Stimulated activated CD4-positive, alpha-beta T cell treated with anti-CD3 and anti-CD28 coated beads, Interleukin-12 subunit alpha, Interleukin-12 subunit beta, amount 100 ng/mL, for 48 hours (primary cell): ENCODE measurements at places on chromosomes 4 and X.

GRCh38 chr4:9849538-9849920 is 68.1 kb downstream of the DRD5 start:
- no peak for DNase-seq

DNA sequence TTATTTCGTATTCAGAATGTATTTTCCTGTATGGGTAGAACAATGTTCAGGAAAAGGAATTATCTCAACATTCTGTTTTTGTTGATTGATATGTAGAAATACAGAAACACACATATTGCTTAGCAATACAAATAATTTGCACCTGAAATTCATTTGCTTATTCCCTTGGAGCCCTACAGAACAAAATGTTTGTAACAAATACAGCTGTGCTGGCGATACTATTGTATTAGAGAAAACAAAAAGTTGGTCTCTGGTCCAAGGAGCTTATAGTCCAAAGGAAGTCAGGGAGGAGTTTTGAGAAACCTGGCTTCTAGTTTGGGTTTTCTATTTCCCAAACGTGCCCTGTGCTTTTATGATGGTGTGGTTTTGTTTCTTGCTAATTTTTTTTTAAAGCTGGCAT is 37.8 kb upstream of the CAPN6 start:
- no peak for DNase-seq

DNA sequence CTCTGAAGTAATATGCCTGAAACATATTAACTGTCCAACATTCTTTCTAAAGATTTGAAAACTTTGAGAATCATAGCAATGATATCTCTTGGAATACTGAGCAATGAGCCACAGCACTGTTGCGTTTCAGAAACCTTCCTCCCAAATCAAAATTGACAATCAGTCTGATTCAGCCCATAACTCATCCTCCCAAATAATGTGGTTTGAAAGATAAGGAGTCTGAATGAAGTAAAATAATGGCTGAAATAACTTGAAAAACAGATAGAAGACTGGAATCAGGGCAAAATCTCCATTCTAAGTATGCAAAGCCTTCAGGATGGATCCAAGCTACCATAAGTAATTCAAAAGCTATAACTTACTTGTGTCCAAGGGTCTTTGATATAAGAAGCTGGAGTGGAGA is 98.6 kb upstream of the PLS3 start:
- DNase-seq: no peak

- no peak for DNase-seq
These were observed 129.1 kb downstream of the COL4A6 start for GRCh38 chrX:108309144-108309543.

GRCh38 chr4:88928852-88929251 is 128.1 kb downstream of the FAM13A start:
- no peak for DNase-seq

GRCh38 chr4:126869967-126870366 is 762.8 kb upstream of the INTU start:
- no peak for DNase-seq

- DNase-seq: no peak
These were observed 101.6 kb upstream of the PPARGC1A start for GRCh38 chr4:23991444-23991843.

DNA sequence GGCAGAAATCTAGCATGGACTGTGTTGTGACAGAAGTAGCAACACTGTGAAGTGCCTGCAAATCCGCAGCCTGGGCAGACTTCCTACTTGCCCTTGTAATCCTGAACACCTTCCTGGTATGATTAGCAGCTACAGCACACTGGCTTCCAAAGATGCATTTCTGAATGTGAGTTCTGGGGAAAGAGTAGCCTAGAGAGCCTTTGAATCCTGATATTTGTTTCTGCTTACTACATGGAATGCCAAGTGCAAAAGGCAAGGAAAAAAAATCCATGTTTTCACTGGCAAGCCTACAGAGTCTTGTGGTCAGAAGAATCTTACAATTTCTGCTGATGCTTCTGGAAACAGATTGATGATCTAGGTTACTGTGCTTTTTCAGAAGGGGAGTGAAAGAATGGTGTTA is 223.7 kb downstream of the COL25A1 start:
- DNase-seq: no peak

- DNase-seq: no peak
These were observed 11.8 kb upstream of the SPON2 start for GRCh38 chr4:1183985-1184773.

DNA sequence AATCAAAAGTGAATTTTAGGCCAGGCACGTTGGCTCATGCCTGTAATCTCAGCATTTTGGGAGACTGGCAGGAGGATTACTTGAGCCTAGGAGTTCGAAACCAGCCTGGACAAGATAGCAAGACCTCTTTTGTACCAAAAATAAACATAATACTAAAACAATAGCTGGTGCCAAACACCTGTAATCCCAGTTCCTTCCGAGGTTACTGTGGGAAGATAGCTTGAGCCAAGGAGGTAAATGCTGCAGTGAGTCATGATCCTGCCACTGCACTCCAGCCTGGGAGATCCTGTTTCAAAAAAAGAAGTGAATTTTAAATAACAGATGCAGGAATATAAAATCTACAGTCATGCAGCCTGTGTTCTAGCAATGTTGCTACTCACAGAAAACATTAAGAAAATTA is 488.3 kb downstream of the PPARGC1A start:
- no peak for DNase-seq

DNA sequence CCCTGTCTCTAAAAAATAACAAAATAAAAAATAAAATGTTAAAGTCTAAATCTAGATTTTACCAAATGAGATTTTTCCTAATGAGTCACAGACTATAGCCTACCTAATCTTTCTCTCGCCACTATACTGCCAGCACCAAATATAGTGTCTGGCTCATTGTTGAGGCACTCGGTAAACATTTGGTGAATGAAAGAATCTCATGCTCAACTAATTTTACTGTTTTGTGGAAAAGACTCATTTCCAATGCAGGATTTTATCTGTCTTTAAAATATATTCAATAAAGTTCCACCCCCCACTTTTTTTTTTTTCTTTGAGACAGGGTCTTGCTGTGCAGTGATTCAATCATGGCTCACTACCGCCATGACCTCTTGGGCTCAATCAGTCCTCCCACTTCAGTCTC is 71.5 kb downstream of the PLS3 start:
- DNase-seq: no peak

GRCh38 chr4:87243426-87244053 is 23.1 kb upstream of the KLHL8 start:
- no peak for DNase-seq

DNA sequence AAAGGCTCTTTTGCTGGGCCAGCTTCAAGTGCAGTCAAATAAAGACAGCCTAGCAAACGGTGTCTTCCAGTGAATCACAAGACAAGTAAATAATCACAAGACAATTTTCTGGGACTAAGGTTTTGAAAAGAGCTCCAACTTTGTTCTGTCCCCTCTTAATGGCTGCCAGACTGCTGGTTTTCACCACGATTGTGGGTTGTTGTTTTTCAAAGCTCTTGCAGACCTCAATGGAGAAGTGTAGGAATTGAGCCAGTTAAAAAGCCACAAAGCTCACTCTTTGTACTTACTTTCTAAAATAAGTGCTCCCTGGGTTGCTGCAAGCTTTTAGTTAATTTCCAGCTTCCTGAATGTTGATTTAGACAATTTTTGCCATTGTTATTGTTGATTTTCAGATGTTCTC is 405.8 kb upstream of the HTR2C start:
- no peak for DNase-seq

GRCh38 chrX:67636532-67636931 is 92.7 kb downstream of the AR start:
- DNase-seq: no peak

- DNase-seq: no peak
These were observed at the start of gene CHST7 for GRCh38 chrX:46573331-46573891. CHST7 (plus strand) TSS chrX:46573765; CDS start chrX:46573932, 167 bp downstream.

GRCh38 chr4:142365391-142365790 is 480.7 kb downstream of the INPP4B start:
- no peak for DNase-seq

- DNase-seq: peak; percentile 26
These were observed 813 bp downstream of the DIAPH2 start for GRCh38 chrX:96685210-96686099.

- no peak for DNase-seq
These were observed 554.8 kb upstream of the HTR2C start for GRCh38 chrX:114028907-114029662.

DNA sequence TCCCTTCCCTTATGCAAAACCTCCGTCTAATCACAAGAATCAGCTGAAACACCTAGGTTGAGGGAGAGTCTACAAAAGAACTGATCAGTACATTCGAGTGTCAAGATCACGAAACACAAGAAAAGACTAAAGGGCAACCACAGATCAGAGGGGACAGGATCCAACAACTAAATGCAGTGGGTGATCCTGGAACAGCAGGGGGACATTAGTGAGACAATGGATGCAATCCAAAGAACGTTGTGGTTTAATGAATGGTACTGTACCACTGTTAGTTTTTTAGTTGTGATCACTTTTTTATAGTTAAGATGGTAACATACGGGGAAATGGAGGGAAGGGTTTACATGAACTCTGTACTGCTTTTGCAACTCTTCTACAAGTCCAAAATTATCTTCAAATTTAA is 79.2 kb downstream of the RELL1 start:
- no peak for DNase-seq

DNA sequence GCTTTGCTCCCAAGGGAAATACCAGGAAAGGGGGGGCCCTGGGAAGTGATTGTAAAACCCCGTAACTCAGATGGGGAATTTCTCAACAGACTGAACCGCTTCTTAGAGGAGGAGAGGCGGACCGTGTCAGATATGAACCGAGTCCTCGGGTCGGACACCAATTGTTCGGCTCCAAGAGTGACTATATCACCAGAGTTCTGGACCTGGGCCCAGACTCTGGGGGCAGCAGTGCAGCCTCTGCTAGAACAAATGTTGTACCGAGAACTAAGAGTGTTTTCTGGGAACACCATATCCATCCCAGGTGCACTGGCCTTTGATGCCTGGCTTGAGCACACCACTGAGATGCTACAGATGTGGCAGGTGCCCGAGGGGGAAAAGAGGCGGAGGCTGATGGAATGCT is 1.0 kb downstream of the PNMA3 start:
- DNase-seq: no peak

DNA sequence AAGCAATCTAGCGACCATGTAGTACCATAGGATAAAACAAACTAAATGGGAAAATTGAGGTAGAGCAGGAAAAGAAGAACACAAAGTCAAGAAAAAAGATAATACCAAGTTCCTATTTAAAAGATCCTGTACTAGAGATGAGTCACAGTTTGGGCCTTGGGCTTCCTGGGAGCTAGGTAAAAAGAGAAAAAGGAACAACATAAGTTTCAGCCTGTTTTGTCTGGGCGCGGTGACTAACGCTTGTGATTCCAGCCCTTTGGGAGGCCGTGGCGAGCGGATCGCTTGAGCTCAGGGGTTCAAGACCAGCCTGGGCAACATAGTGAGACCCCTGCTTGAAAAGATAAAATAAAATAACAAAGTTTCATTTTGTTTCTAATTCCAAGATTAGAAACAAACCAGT is 14.0 kb upstream of the TMEM156 start:
- no peak for DNase-seq

DNA sequence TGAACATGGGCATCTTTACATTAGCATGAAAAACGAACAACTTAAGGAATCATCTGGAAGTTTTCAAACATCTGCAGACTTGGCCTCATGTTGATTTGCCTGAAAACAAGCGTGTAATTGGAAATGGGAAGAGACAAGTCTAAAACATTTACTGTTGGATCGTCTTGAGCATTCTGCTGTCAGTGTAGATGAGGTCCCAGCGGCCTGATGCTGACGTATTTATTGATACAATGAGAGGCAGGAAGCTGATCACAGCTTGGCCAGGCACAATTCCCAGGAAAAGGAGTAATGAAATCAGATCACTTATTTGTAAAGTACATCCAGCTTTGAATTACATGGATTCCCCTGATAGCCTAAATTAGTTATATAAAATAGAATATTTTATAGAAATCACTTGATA is 210.6 kb downstream of the CLCN4 start:
- DNase-seq: no peak

DNA sequence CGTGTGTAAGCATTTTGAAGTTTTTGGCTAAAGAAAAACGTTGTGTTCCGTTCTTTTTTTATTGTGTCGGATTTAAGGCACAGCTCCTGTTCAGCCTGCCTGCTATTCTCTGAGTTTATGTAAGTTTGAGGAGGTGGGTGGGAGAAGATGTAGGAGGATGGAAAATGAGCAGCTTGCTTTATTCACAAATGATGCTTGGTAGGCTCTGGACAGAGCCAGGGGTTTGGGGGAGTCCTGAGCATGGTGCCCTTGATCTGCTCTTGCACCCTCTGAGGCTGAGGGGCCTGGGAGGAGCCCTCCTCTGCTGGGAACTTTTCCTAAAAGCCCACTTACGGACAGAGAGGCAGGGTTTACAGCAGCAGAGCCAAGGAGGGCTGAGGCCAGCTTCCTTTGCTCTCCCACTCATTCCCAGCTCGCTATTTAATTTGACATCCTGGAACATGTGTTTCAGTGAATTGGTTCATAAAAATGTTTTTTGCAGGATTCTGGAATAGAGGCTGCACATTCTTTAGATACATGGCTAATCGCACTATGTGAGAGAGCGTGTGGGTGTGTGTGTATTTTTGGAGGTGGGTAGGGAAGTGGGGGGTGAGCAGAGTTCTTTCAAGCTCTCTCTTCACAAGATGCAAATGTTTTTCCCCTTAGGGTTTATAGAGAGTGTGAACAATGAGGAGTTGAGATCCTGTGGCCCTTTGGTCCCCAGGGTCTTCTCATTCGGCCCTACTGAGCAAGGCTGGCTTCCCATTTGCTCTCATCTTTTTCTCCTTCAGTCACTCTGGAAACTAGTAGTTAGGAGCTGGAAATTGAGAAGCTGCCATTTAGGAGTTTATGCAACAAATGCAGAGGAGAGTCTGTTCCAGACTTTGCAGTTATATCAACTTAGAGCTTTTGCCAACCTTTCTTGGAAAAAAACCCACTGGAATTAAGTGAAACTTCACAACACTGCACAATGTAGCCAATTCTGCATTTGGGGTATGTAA is 32.1 kb downstream of the TMEM131L start:
- no peak for DNase-seq

DNA sequence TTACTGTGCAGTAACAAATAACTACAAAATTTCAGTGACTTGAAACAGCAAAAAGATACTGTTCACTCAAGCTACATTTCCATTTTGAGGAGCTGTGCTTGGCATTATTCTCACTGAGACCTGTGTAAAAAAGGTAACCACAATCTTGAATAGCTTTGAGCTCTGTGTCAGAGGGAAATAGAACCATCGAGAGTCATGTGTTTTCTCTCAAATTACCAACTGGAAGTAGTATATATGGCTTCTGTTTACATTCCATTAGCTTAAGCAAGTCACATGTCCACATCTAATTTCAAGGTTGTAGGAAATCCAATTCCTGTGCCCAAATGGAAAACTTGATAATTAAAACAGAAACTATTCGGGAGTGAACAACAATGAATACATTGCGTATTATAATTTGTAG is 82.9 kb upstream of the BANK1 start:
- DNase-seq: no peak

DNA sequence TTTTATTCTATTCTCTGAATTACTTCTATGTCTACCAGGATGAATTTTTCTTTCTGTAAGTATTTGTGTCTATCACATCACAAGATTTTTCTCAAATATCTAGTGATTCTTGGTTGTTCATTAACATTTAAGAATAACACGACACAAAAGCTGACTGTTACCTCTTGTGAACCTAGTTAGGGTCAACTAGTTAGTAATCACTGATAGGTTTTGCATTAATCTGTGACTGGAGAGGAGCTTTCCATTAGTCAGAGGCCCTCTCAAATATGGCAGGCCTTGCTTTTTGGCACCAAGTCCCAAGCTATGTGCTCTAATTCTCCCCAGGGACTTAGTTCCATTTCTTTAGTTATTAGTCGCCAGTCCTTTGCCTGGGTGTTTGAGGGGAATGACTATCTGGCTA is 259.2 kb downstream of the CFAP299 start:
- no peak for DNase-seq

- peak; percentile 12 for DNase-seq
These were observed 26.8 kb upstream of the TMEM184C start for GRCh38 chr4:147590249-147590920.
